ENCODE measurements at places on chromosomes 13 and 19.
A peak's percentile ranks its signal among the peaks of the same experiment; 100 is the strongest.

DNA sequence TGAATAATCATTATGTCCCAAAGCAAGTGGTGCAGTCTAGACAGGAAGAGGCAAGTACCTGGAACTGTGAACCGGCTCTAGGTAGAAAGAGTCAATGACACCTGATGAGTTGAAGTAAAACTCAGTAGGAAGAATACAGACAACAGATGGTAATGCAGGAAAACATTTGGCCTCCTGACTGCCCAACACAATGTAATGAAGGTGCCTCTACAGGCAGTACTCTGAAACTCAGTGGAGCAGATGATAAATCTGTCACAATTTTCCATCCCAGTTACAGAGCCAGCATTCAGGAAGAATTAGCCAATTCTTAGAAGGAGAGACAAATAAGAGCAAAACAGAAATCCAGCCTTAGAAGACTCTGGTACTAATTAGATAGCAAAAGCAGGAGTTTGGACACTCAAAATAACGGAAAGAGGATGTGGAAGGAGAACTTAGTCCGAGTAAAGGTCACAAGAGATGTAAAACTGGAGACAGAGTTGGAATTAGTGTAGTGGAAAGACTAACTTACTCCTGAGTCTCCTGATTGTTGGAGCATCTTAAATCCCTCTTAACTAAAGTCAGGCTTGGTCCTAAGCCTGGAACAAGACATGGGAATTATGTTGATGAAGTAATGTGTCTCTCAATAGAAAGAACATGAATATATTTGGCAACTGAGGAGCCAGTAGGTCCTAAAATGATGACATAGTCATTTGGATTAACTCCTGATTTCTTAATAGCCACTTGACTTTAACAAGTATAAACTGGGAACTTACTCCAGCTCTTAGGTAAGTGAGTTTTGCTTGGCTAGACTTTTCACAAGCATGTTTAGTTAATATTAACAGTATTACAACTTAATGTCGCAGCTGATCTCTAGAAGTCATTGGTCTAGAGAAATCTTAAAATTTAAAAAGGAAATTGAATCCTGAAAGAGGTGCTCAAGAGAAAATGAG is 457.3 kb upstream of the MIR17HG start:
- no peak for DNase-seq

GRCh38 chr19:9043524-9043923 is 33.3 kb upstream of the MUC16 start:
- peak; percentile 49 for DNase-seq

DNA sequence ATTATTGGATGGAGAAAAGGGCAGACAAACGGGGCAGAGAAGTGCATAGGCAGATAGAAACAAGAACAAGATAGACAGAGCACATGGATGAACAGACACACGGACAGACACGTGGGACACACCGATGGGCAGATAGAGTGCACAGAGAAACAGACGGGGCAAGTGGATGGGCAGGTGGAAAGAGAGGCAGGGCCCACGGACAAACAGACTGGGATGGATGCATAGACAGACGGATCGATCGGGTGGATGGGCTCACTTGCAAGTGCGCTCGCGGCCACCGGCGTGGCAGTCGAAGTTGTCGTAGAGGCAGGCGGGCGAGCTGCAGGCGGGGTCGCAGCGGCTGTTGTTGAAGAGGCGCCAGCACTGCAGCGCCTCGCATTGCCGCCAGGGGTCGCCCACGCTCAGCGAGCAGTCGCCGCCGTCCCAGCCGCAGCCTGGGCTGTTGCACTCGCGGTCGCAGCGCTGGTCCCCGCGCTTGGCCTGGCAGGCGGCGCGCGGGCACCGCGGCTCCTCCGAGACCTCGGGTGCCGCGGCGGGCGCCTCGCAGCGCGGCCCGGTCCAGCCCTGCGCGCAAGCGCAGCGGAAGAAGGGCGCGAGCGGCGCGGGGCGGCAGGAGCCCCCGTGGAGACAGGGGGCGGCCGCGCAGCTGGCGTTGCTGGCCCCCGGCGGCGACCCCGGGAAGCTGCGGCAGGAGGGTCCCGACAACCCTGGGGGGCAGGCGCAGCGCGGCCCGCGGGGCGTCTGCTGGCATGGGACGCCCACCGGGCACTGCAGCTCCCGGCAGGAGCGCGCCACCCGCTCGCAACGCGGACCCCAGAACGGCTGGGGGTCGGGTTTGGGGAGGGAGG is 23.3 kb downstream of the NOTCH3 start:
- DNase-seq: peak; percentile 88

- DNase-seq: no peak
Observed at GRCh38 chr13:48621056-48621455, 32.7 kb upstream of the CYSLTR2 start.

GRCh38 chr19:326871-327270 is 17.7 kb downstream of the MIER2 start:
- DNase-seq: no peak

DNA sequence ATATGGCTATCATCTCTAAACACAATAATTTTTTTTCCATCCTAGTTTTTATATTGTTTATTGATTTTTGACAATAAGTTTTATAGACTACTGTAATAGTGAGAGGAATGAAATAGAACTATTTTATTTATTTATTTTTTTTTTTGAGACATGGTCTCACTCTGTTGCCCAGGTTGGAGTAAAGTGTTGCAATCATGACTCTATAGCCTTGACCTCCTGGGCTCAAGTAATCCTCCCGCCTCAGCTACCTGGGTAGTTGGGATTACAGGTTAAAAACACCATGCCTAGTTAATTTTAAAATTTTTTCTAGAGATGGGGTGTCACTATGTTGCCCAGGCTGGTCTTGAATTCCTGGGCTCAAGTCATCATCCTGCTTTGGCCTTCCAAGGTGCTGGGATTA is 8.5 kb upstream of the ZNF442 start:
- DNase-seq: no peak

- DNase-seq: peak; percentile 91
Observed at GRCh38 chr19:52028027-52028779, at the start of gene ZNF614. Gene ZNF614, minus strand, starts transcription at chr19:52028379. Its CDS starts 2,634 bp downstream, at chr19:52025745.

- DNase-seq: no peak
Observed at GRCh38 chr13:43785261-43785649, 1.5 kb downstream of the ENOX1 start.

GRCh38 chr19:9811139-9811538 is 7.7 kb downstream of the FBXL12 start:
- DNase-seq: no peak

DNA sequence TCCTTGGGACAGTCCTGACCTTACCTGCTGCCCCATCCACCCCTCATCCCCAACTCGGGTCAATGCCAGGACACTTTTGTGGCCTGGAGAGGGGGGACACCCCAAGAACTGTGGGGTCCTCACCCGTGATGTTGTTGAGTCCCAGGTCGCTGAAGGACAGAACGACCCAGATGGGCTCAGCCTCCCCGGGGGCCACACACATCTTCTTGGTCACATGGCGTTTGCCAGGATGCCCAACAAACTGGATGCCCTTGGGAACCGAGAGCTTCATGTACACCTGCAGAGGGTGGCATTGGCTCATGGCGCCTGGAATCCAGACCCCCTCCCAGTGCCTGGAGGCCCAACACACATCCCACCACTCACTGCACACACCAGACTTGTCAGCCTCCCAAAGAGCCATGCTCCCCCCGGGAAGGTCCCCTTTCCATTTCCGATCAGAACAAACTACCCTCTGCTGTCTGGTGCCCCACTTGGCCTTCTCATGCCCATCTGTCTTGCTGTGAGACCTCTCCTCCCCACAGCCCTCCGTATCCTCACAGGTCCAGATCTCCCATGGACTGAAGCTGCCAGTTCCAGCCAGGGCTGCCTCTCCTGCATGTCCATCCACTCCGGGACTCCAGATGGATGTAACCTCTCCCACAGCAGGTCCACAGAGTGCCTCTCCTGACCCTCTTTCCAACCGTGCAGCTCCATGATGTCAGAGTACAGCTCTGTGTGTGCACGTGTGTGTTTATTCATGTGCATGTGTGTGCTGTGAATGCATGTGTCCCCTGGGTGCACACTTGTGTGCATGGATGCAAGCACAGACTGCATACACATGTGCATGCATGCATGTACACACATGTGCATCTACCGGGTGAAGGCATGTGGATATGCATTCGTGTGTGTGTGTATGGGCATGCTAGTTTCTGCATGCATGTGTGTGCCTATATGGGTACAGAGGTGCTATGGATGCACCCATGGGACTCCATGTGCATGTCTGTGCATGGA is 58.4 kb downstream of the F2RL3 start:
- no peak for DNase-seq

- no peak for DNase-seq
Observed at GRCh38 chr13:51827254-51827653, 17.7 kb downstream of the TMEM272 start.

DNA sequence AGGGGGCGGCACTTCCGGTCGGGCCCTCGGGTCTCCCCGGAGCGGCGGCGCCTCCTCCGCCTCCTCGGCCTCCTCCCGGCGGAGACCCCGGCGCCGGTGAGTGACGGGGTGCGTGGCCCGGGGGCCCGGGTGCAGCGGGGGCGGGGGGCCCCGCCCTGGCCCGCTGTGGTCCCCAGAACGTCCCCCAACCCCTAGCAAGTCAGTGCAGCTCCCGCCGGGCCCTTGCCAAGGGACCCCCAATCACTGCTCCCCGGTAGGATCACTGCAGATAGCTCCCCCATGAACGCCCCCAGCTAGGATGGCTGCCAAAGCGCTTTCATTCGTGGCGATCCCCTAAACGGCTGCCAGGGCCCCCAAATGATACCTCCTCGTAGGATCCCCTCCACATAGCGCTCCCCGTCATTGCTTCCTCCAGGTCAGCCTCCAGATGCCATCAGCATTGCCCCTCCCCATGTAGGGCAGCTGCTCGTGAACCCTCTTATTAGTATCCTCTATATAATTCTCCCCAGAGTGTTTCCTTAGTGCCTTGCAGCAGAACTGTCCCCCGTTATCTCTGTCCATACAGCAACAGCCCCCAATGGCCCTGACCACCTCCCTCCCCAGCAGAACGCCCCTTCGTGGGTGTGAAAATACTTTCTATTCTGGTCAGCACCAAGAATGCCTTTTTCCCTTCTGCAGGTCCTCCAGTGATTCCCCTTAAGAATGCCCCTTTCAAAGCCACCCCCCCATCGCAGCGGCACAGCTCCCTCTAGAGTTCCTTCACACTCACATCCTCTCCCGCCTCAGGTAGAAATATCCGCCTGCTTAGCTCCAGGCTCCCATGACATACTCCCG is at the start of gene ZNF865:
TSS of gene ZNF865 (plus strand) at position 11 of the 834 bp plus-strand sequence. CDS start 7,972 bp downstream, outside the sequence.
- peak; percentile 90 for DNase-seq

DNA sequence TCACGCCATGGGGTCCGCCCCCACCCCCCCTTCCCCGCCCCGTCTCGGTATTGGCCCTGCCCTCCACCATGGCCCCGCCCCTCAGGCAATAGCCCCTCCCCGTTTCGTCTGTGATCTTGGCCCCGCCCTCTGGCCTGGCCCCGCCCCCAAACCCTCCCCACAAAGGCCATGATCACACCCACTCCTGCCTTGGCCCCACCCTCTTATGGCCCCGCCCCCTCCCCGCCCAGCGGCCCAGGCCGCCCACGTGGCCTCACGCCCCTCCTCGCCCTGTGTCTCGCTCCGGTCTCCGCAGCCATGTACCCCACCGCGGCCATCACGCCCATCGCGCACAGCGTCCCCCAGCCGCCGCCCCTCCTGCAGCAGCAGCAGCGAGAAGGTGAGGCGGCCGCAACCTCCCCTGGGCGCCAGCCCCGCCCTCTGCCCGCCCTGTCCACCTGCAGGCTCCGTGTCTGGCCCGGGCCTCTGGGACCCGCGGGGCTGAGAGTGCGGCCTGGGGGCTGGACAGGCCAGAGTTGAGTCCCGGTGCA is 61.3 kb downstream of the CELF5 start:
- no peak for DNase-seq

DNA sequence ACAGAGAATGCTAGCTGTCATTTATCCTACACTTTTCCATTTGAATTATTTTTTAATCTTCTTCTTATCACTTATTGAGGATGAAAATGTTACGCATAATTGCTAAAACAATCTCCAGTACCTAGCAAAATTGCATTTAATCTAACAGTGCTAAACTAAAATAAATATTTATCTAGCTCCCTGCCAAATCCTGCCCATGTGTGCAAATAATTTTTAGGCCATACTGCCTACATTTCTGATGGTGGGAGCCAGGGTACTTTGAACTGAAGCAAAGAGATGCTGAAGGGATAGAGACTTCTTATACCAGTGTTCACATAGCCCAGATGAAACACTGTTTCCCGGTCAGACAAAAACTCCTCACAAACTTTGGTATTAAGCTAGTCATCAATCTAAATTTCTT is 1268.7 kb upstream of the PCDH20 start:
- DNase-seq: no peak

GRCh38 chr13:96835546-96835945 is 158.7 kb downstream of the OXGR1 start:
- no peak for DNase-seq

DNA sequence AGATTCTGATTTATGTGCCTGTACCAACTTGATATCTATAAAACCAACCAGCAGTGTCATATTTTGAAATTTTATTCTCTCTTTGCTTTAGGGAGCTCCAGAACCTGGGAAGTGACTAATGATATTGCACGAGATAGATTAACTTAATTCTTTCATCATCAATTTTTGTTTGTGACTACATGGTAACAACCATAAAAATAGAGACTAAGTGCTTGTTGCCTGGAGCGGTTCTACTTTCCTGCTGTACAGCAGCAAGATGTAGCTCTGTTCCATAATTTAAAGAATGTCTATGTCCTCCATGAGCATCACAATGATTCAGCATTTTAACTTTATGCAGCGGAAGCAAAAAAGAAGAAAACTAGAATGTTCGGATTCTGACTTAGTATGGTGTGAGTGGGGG is 275.6 kb downstream of the KLF5 start:
- no peak for DNase-seq

- no peak for DNase-seq
Observed at GRCh38 chr19:33194886-33195644, 935 bp downstream of the LRP3 start.

DNA sequence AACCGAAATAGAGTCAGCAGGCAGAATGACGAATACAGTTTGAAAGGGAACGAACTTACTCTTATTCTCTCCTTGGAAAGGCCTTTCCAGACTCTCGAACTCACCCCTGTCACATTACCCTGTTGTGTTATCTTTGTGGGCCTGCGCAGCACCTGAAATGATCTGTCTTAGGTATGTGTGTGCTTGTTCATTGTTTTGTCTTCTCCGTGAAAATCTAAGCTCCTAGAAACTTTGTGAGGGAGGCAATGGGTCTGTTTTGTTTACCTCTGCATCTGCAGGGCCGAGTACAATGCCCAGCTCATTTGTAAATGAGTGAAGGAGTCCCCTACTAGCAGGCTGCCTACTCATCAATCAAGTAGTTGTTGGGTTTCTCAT is 19.6 kb downstream of the HMGB1 start:
- DNase-seq: no peak

DNA sequence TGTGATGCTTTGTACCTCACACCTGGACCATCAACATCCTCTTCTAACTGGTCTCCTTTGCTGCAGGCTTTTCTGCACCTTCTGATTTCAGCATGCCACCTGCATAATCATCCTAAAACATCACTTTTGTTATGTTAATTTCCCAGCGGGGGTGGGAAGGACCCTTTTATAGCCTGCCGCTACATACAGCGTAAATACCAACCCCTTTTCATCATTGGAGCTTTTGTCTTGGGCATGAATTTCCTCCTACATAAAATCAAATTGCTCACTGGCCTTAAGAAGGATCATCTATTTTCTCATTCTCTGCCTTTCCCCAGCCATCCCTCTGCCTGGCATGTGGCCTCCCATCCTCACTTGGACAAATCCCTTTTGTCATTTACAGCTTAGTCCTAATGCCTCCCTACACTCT is 124.7 kb downstream of the RBM26 start:
- no peak for DNase-seq

- no peak for DNase-seq
Observed at GRCh38 chr13:27979001-27979643, 9.4 kb downstream of the URAD start.

- DNase-seq: no peak
Observed at GRCh38 chr19:47854459-47854858, 4.6 kb upstream of the TPRX2 start.

GRCh38 chr19:44845286-44845611 is 848 bp upstream of the NECTIN2 start:
- DNase-seq: no peak

Data from Daoy (cell line).